Stimulated activated CD4-positive, alpha-beta T cell treated with anti-CD3 and anti-CD28 coated beads, Interleukin-15, amount 100 ng/mL, for 24 hours (primary cell): ENCODE measurements at places on chromosomes 5 and 9.
A peak's percentile ranks its signal among the peaks of the same experiment; 100 is the strongest.

DNA sequence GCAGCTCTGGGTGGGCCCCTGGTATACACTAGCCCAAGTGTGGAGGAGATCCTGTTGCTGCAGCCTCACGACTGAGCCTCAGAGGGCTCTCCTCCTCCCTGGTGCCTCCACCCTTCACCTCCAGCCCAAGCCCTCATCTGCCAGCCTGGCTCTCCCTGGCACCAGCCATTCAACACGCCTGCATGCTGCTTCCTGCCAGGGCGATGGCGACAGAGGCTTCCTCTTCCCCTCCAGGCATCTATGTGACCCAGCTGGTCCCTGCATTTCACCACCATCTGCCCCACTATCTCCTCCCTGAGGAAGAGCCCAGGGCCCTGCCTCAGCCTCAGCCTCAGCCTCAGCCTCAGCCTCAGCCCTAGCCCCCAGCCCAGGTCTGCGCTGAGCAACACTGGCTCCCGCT, 54.8 kb upstream of the ANGPTL2 start:
- DNase-seq: no peak

GRCh38 chr5:143714629-143715028, 97.3 kb upstream of the HMHB1 start:
- DNase-seq: no peak

DNA sequence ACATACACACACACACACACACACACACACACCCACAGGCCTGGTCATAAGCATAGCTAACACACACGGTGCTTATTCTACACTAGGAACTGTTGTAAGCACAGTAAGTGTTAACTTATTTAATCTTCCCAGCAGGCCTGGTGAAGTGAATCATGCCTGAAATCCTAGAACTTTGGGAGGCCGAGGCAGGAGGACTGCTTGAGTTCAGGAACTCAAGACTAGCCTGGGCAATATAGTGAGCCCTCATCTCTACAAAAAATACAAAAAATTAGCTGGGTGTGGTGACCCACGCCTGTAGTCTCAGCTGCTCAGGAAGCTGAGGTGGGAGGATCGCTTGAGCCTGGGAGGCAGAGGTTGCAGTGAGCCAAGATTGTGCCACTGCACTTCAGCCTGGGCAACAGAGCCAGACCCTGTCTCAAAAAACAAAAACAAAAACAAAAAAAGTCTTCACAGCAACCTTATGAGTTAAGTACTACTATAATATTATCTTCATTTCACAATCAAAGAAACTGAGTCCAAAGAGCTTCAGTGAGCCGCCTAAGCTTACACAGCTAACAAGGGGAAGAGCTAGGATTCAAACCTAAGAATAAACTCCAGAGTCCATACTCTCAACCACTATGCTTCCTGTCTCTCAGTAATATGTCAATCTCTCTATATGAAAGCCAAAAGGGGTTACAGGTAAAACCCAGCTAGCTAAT, 2.3 kb downstream of the MEGF9 start:
- DNase-seq: peak; percentile 11

- no peak for DNase-seq
These were observed 71.8 kb downstream of the CAST start for GRCh38 chr5:96733771-96734500.

DNA sequence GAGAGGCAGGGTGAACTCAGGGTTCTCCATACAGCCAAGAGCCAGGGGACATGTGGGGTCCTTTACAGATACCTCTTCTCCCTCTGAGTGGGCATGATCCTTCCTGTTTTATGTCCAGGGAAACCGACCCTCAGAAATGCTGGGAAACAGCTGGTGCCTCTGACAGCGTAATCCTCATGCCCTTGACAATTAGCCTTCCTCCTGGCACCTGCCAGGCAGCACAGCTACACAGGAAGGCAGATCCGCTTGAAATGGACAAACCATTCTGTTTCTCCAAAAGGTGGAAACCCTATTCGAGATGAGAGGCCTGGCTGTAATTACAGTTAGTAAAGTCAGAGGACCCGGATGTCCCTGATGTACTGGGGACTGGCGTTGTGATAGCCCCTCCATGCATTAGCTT, 7.2 kb downstream of the ERGIC1 start:
- no peak for DNase-seq

GRCh38 chr5:164518067-164518740, 1012.8 kb downstream of the MAT2B start:
- no peak for DNase-seq

DNA sequence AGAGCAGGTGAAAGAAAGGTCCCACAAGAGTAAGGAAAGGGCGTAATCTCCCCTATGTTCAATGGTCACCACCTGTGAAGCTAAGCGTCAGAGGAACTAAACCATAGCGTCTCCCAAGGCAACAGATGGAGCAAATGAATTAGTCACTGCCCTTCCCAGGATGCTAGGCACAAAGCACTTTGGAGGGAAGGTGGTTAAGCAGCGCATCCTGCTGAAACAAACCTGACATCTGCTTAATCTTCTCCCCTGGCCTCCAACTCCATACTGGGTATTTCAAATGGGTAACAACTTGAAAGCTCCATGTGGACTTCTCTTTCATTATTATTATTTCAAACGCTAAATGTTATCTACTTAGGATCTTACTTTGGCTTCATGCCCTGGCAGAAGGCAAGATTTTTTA, 227.3 kb downstream of the MLLT3 start:
- no peak for DNase-seq

DNA sequence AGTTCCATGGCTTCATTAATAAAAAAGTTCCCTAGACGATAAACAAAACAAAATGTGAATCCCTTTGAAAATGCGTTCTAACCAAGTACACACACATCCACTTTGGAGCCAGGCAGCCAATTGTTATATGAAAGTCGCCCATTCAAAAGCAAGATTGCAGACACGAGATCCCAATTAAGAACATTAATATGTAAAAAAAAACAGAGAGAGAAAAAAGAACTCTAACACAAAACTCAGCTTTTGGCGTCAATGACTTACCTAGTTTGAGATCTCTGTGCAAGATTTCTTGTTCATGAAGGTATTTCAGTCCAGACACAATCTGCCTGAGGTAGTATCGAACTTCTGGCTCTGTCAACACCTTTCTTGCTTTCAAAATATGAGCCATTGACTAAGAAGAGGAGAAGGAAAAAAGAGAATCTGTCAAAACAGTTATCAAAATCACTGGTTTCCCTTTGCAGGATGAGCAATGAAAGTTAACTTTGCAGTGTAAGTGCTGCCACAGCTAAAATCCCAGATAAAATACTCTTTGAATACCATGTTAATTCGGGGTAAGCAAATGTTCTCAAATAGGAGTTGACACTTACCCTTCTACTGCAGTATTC, 1.6 kb downstream of the PLK2 start:
- no peak for DNase-seq

- DNase-seq: no peak
These were observed 364.9 kb downstream of the ICE1 start for GRCh38 chr5:5787373-5787772.

GRCh38 chr9:95726756-95727155, 148.7 kb upstream of the ERCC6L2 start:
- DNase-seq: no peak

GRCh38 chr5:15500325-15501001, 483 bp downstream of the FBXL7 start:
- no peak for DNase-seq

DNA sequence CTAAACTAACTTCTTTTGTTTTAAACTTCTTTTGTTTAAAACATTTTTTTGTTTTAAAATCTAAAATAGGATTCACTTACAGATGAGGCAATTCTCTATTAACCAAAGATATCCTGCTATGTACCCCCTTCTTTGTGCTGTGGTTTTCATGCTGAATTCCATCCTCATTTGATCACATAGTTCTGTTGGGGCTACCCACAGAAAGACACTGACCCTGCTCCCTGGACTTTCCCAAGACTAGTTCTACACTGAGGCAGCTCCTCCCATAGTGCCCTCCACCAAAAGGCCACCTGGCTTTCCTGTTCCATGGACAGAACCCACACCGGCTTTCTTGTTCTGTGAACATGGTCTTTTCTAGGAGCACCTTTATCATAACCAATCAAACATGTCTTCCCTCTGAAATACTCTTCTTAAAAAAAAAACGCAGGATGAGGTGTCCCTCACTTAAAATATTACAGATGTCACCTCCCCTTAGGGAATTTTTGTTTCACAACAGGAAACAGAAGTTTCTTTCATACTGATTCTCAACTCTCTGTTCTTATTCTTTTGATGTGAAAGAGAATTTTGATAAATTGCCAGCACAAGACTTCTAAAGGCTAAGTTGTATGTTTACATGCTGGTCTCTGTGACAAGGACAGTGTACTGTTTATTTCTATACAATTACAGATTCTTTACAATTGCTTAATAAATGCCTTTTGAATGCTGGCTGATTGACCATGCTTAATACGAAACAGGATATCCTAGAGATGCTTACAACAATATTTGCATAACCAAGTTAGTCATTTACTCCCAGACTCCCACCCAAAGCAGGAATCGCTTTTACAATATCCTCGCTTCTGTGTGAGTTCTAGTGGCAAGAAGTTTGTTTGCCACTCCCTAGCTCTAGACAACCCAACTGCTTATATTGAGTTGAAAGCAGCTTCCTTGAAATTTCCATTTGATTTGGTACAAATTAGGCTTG, 300.4 kb downstream of the DTWD2 start:
- DNase-seq: no peak

GRCh38 chr5:57348376-57349140, 134.1 kb downstream of the ACTBL2 start:
- DNase-seq: no peak

GRCh38 chr5:60792438-60792837, 51.6 kb downstream of the ELOVL7 start:
- DNase-seq: no peak

DNA sequence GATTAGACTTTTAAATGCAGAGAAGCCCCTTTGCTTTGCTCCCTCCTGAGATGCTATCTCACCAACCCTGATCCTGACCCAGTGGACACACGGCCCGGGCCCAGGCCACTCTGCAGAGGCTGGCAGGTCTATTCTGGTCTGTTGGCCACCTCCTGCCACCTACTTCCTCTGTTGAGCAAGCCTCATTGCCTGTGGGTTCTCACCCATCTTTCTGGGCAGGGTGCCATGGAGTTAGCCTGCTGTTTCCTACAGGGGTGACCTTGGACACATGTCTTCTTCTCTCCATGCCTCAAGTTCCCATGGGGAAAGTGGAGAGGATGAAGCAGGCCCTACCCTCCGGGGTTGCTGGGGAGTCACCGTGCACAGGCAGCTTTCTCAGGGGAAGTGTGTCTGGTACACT, 266.2 kb upstream of the IRX1 start:
- DNase-seq: no peak

- DNase-seq: no peak
These were observed 84.4 kb upstream of the SARDH start for GRCh38 chr9:133822430-133823065.

DNA sequence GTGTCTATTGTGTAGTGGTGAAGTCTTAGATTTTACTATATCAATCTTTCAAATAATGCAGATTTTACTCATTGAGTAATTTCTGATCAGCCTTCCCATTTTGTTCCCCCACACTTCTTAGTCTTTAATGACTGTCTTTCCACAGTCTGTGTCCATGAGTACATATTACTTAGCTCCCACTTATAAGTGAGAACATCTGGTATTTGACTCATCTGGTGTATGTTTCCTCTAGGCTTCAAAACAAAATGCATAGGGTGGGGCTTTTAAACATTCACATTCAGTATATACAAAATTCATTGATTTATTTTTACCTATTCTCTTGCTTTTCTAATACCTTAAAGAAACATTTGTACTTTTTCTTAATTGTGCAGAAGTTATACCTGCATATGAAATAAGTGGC, 513.0 kb downstream of the MTRR start:
- DNase-seq: no peak

DNA sequence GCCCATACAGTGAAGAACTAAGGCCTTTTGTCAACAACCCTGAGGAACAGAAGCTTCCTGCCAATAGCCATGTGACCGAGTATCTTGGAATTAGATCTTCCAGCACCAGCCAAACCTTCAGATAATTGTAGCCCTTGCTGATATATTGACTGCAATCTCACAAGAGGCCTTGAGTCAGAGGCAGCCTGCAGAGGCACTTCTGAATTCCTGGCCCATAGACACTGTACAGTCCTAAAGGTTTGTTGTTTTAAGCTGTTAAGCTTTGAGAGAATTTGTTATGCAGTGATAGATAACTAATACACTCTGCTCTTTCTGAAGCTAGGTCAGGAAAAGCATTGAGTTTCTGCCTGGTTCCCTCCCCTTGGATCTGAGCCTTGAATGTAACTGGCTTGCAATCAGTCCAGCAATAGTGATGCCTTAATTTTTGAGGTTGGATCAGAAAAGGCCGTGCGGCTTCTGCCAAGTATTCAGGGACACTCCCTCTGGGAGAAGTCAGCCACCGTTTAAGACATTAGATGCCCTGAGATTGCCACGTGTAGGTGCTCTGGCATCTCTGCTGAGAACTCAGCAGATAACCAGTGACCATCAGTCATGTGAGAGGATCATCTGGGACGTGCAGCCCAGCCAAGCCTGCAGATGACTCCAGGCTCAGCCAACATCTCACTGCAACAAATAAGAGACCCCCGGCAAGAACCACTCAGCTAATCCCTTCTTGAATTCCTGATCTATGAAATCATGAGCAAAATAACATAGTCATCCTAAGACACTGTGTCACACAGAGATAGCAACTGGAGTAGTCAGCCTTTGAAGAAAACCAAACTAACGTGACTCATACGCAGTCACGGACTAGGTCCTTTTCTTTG, 126.8 kb upstream of the STC2 start:
- no peak for DNase-seq

- no peak for DNase-seq
These were observed 57.6 kb downstream of the PAX5 start for GRCh38 chr9:36976371-36977030.

DNA sequence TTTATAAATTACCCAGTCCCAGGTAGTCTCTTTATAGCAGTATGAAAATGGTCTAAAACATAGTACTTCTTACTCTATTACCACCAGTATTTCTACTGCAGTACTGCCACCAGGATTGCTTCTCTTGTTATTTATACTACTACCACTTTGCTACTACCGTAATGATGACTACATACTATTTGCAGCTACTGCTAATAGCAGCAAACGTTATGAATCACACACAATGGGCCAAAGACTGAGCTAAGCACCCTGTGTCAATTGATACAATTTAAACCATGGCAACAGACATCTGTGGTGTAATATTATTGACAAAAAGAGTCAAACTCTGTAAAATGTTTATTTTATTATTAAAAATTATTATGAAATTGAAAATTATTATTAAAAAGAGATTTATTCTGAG, 15.3 kb upstream of the KIF12 start:
- no peak for DNase-seq

- no peak for DNase-seq
These were observed 85.4 kb downstream of the HSD17B3 start for GRCh38 chr9:96216583-96216982.

DNA sequence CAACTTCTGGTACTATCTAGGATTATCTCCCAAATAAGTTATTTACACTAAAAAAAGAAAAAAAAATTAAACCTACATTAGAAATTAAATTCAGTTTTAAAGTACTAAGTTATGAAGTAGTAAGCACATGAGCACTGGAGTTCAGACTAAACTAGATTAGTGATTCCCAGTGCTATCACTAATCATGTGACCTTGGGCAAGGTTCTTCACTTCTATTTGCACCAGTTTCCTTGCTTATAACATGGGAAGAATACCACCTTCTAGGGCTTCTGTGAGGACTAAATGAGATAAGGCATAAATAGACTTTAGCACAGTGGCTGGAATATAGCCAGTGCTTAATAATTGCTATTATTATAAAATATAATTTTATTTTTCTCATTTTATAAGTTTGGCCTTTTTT, 10.5 kb downstream of the ELOVL7 start:
- DNase-seq: no peak
